ENCODE measurements at places on chromosomes 11 and 22.

- DNase-seq: no peak
Measured at GRCh38 chr22:43317239-43317638, 25.9 kb downstream of the SCUBE1 start.

DNA sequence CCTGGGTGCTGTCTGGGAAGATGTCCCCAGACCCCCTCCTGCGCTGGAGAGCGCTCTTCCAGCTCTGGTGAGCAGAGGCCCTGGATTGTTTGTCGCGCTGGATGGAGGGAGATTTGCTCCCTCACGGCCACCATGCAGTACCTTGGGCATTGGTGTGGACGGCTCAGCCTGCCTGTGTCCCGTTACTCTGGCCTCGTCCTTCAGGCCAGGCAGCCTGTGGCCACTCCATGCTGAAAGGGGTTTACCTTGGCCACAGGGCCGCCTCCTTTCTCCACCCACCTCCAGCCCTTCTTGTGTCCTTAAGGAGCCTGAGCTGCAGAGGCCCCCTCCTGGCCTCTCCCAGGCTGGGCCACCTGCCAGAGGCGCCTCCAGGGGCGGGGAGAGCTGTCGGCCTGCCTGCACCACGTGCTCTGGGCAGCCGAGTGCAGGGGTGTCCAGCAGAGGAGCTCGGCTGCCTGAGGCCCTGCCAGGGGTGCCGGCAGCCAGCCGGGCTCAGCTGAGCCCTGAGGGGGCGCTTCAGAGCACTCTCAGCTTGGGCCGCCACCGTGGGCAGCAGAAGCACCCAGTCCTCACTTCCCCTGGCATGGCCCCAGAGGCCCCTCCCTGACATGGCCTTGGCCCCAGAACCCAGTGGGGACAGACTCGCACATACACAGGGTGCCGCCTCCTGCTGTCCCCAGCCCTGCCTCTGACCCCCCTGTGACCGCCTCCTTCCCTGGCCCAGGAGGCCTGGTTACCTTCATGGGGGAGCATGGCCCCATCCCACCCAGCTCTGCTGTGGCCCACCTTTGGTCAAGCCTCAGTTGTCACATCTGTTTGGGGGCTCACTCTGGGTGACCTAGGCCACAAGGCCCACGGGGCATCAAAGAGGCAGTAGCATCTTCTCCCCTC is 3.4 kb downstream of the CCND1 start:
- DNase-seq: no peak

GRCh38 chr11:75174781-75175370 is 24.0 kb downstream of the SLCO2B1 start:
- DNase-seq: peak; percentile 2

GRCh38 chr11:95337972-95338429 is 107.0 kb upstream of the SESN3 start:
- no peak for DNase-seq

GRCh38 chr11:17697175-17697949 is 22.0 kb upstream of the MYOD1 start:
- DNase-seq: no peak

GRCh38 chr22:43186272-43187170 is at the start of gene TTLL12:
TTLL12 (minus strand) TSS chr22:43187134; CDS start chr22:43187069, 65 bp downstream.
- DNase-seq: peak; percentile 58

DNA sequence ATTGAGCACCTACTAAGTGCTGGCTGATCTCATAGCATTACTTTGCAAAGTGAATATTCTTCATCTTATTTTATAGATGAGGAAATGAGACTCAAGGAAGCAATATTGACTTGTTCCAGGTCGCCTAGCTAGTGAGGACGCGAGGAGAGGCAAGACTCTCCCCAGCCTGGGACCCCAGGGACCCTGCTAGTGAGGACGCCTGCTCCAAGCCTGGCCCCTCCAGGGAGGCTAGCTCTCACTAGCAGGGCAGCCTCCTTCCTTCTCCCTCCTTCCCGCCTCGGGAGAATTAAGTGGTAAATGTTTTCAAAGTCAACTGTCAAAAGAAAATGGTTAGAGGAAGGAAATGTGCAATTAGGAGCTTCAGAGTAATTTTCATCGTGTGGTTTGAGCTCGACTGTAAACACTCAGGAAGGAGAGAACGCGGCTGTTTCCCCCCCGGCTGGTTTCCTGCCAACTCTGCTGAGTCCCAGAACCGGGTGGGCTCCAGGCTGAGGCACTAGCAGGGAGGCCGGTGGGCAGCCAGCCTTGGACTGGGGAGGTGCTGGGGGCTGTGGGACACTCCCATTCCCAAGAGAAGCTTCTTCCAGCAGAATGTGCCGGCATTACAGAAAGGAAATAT is 17.9 kb downstream of the MYEOV start:
- no peak for DNase-seq

- no peak for DNase-seq
Measured at GRCh38 chr11:98568013-98568412, 452.7 kb upstream of the CNTN5 start.

- no peak for DNase-seq
Measured at GRCh38 chr22:35434061-35434710, 34.2 kb downstream of the MCM5 start.

DNA sequence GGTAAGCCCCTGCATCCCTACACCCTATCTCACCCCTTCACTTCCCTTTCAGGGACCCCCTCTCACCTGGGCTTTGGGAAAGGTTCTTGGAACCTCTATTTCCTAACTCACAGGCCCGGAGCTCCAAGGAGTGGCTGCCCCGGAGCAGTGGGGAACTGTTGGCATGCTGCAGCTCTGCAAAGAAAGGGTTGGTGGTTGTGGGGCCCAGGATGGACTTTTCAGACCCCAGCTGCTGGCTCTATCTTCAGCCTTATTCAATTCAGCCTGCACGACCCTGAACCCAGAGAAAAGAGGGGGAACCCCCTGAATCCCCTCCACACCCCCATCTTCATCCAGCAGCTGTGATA is 10.0 kb downstream of the ROBO4 start:
- no peak for DNase-seq

GRCh38 chr11:44366741-44367140 is 56.8 kb upstream of the ALX4 start:
- DNase-seq: no peak

- no peak for DNase-seq
Measured at GRCh38 chr11:21604564-21604963, 588.3 kb upstream of the ANO5 start.

- no peak for DNase-seq
Measured at GRCh38 chr11:65782816-65783228, 2.0 kb upstream of the AP5B1 start.

GRCh38 chr22:37561212-37562048 is 1.1 kb downstream of the CDC42EP1 start:
- DNase-seq: peak; percentile 47

DNA sequence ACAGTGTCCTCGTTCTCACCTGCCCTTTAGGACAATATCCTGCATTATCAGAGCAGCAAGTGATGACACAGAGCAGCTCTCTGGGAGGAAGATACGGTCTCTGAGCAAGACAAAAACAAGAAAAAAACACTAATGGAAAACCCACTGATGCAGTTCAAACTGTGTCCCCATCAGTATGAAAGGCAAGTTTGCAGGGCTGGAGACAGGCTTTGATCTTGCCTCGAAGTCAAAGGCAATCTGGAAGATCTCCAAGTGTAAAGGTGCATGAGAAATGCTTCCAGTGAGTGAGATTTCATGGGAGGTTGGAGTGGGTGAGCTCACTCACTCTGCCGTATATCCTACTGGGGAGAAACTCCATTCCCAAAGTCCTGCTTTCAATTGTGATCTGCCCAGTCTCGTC is 157.5 kb downstream of the KIRREL3 start:
- no peak for DNase-seq

DNA sequence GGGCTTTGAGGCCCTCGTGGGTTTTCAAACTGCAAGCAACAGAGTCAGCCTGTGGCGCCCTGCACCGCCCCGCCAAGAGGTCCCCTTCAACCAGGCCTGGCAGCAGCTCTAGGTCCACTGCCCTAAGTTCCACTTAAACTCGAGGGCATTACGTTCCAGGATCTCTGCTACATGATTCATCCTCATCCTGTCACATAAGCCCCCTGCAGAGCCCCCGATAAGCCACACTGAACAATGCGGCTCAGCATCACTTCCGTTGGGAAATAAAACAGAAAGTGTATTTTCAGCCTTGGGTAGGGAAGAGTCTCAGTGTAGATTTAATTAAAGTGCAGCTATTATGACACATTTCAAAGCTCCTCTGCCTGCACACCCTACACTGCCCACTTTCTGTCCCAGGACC is 24.6 kb downstream of the SULT4A1 start:
- DNase-seq: no peak

DNA sequence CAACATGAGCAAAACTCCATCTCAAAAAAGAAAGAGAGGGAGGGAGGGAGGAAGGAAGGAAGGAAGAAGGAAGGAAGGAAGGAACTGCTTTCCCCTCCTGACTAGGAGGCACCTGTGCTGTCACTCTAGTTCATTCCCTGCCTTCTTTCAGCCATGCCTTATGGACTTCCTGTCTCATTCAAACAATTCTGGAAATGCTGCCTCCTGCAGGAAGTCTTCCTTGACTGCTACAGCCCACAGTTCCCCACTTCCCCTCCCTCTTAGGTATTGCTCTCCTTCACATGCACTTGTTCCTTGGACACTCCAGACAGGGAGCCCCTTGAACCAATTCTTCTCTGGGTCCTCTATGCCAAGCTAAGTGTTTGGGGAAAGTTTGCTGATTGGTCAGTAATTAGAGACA is 31.6 kb upstream of the WNT11 start:
- DNase-seq: no peak

- no peak for DNase-seq
Measured at GRCh38 chr11:38842991-38843390, 2245.0 kb upstream of the RAG2 start.

DNA sequence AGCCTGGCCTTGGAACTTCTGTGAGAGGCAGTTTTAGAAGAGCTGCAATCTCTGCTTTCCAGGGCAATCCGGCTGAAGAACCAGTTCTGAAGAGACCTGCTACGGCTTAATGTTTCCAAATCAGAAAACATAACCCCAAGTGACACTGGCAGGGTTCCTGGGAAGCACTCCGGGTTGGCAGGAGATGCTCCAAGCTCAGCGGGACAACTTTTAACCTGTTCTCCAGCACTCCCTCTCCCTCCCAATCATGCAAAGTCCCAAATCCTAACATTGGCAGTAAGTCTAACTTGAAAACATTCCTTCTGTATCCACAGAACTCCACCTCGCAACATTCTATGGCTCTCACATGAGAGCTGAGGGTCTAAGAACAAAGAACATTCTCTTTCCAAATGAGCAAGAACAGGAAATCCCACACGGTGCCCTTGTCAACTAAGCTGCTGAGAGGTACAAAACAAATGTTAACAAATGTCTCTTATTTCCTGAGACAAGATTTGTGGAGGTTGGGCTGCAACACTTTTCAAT is 48.5 kb upstream of the MN1 start:
- no peak for DNase-seq

DNA sequence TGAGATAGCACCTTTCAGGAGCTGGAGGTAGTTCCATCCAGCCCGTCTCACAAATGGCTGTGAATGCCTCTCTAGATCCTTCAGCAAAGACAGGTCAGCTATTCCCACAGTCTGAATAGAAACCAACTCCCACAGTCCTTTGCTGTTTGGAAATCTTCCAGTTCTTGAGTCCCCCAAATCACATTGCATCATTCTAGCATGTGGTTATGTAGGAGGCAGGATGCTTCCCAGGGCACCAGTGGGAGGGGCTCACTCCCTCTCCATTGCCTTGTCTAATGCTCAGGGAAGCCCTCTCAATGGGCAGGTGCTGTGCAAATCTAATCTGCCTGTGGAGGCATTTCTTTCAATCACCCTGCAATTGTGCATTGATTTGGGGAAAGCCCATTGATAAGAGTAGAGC is 14.6 kb downstream of the NAV2 start:
- no peak for DNase-seq

All from activated T-helper 1 cell treated with Interleukin-2 at 50 U/mL for 16 hours (primary cell).